ENCODE measurements at places on chromosomes 6 and 20.

GRCh38 chr6:79201983-79202382 lies 32.5 kb downstream of the HMGN3 start:
- no peak for DNase-seq

- DNase-seq = no peak
Measured at GRCh38 chr6:37814374-37814773, 5.2 kb upstream of the ZFAND3 start.

DNA sequence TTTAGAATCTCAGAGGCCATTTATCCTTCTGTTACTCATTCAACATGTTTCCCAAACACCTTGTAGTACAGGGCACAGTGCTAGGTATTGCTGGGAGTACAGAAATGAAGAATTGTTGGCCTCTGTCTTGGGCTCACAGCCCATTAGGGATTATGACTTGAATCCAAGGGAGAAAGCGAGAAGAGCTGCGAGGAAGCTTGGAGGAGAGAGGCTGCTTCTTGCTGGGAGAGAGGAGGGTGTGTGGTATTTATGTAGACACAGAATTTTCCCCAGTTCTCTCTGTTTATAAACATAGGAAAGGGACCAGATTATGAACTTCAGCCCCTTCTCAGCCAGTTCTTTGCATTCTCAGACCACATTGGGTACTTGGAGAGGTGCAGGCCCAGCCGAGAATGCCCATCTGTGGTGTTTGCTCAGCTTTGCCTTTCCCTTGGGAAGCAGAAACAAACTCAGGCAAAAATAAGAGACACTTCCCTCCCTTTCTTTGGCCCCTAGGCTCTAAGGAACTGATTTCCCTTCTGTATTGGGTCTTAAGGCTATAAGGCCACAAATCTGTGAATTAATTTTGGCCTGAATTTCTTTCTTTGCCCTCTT lies 17.9 kb downstream of the CHMP4B start:
- no peak for DNase-seq

- no peak for DNase-seq
Measured at GRCh38 chr20:20971810-20972209, 134.3 kb downstream of the LINC00237 start.

DNA sequence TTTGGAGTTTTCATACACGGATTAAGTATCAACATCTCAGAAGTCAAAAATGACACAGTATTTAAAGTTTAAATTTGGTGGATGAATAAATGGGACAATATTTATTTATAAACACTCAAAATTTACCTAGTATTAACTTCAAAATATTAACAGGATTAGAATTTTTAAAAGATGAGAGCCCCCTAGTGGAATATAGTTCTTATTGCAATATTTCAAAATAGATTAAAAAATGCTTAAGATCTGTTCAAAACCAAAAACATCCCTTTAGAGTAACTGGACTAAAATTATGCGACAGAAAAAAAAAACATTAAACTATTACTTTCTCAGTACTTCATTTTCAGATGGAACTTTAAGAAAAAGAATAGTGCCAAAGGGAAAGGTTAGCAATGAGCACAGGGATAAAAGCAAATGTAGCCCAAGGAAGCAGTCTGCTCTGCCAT lies 56.6 kb downstream of the SNX14 start:
- no peak for DNase-seq

DNA sequence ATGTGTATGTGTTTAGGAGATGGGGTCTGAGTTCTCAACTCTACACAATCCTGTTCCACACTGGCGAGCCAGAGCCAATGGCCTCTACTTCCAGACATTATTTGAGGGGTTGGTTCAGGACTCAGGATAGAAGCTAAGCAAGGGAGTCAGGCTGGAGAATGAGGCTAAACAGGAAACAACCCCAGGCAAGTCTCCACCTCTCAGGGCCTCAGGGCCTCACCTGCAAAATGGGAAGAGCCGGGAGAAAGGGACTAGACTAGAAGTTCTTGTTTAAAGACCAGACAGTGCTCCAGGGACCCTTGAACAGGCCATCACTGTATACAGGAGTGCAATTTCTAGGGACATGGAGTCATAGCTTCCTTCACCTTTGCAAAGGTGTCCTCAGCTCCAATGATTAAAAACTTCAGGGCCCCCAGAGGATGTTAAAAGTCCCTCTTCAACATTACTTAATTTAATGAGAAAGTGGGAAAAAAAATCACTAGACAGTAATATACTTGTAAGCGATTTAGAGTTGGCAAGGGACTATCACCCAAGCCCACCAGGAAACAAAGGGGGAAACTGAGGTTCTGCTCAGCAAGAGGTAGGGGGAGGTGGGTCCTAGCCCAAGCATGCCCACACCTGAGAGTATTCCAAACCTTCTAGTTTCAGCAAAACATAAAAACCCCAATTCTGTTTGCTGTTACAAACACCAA lies 41.7 kb downstream of the ZMYND8 start:
- no peak for DNase-seq

- no peak for DNase-seq
Measured at GRCh38 chr6:89581689-89582088, 56.9 kb downstream of the LYRM2 start.

DNA sequence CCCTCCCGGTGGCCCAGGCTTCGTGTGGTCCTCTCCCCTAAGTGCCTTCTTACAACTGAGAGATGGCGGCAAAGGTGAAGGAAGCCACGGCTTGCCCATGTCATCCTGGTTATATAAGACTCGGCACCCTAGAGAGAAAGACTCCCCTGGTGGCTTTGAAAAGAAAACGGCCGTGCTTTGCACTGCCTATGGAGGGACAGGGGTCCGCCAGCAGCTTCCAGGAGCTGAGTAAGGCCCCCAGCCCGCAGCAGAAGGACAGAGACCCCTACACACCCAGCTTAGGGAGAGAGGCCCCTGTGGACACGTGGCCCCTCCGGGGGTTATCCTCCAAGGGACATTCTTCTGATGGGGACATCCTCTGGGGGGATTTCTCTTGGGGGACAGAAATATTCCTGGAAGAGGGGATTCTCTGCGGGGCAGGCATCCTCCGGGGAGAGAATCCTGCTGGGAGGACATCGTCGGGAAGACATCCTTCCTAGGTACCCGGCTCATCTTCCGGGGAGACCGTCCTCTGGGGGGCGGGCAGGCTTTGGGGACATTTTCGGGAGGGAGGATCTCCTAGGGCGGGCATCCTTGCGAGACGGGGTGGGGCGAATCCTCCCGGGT lies 511 bp upstream of the OGFR start:
- DNase-seq = peak; percentile 47

DNA sequence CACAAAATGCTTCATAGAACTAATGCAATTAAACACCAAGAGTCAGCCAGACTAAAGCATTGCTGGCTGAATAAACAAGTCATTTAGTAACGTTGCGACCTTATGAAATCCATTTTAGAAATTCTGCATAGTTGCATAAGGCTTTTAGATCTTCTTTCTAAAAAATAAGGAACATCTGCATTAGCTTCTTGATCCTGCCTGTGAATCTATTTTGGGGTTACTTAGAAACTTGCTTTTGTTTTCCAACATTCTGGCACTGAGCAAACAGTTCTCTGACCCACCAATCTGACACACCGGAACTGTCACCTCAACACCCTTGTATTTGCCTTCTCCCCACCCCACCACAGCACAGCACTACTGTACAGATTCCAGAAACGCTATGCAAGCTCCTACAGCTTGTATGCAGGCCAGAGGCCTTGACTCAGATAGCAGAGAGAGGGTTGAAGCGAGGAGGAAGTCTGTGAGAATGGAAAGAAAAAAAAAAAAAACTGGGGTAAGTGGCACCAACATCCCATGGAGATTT lies 55.0 kb downstream of the KIF13A start:
- no peak for DNase-seq

- DNase-seq = no peak
Measured at GRCh38 chr6:99016355-99016754, 68.6 kb upstream of the FBXL4 start.

- no peak for DNase-seq
Measured at GRCh38 chr6:136550045-136550329, 235 bp downstream of the MAP7 start.

DNA sequence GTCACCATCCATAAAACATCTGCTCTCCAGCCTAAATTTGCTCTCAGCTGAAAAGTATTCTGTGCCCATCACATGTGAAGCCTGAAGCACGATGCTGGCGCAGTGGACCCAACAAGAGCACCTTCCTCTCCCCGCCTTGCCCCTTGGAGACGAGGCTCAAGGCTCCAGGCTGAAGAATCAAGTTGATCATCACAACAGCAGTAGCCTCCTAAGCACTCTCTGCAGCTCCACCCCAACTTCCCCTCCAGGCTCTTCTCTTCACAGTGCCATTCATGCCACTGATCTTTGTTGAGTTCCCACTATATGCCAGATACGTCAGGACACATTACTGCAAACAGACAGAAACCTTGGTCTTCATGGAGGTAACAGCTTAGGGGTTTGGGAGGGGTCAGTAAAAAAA lies 41.6 kb upstream of the ZNF217 start:
- DNase-seq = no peak

DNA sequence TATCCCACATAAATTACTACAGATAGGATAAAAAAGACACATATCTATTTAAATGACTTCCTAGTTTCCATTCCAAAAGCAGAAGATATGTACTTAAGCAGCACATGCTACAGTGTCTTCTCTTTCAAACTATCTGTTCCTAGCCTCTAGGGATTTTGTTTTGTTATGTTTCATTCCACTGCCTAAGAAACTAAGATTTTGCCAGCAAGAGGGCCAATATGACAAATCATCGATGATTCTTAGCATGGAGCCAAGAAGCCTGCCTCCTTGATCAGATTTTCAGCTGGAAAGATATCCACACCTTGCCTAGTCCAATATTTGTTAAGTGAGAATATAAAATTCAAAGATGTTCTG lies 7.0 kb downstream of the SNX5 start:
- DNase-seq = no peak

- no peak for DNase-seq
Measured at GRCh38 chr6:107871976-107872375, 47.9 kb upstream of the SCML4 start.

- DNase-seq = peak; percentile 68
Measured at GRCh38 chr6:63764318-63764916, 128.8 kb downstream of the PHF3 start.

DNA sequence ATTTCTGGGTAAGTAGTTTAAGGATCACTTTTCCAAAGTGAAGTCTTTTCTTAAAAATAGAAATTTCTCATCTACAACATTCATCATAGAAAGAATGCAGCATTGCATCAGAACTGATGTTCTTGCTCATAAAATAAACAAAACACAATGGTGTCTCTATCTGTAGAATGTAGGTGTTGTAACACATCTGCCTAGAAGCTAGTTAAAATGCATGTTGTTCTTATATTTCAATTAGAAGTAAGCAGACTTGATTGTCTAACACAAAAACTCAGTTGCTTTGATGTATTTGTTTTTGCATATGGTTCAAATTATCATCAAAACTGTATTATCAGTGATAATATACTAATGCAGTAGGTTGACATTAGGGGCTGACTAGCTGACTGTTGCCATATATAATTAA lies 654.7 kb upstream of the FLRT3 start:
- DNase-seq = no peak

GRCh38 chr6:1049900-1050299 lies 262.0 kb upstream of the FOXQ1 start:
- DNase-seq = no peak

DNA sequence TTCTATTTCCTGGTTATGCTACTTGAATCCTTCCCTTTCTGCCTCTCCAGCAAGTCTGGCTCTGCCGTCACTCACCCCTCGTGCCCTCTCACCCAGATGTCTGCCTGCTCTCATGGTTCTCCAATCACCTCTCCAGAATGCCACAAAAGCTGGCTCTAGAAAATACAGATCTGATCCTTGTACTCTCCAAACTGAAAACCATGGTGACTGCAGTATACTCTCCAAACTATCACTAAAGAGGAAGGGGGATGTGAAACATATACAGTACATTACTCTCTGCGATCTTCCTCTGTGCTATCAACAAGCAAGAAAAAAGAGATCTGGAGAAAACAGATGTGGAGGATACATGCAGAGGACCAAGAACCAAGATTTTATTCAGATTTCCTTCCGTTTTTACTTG lies 91.1 kb downstream of the ATXN1 start:
- no peak for DNase-seq

- no peak for DNase-seq
Measured at GRCh38 chr6:106247293-106247692, 78.3 kb downstream of the ATG5 start.

DNA sequence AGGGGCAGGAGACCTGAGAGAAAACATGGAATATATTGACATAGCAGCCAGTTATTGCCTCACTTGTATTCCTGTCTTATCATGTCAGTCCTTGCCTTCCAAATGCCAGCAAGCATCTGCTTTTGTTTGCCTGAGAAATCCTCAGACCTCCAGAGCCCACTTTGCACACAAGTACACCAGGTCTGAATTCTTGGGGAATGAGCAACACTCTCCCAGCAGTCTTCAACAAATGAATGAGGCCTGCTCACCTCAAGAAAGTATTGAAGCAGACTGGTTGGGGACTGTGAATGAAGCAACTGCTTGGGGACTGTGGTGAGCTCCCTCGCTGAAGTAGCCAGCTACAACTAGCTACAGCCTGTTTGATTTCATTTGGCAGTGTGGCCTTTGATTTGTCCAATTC lies 172.8 kb upstream of the SPTLC3 start:
- DNase-seq = no peak

GRCh38 chr6:170134471-170135440 lies 156.1 kb downstream of the DLL1 start:
- DNase-seq = no peak

- DNase-seq = no peak
Measured at GRCh38 chr6:8570256-8570920, 135.0 kb upstream of the SLC35B3 start.

DNA sequence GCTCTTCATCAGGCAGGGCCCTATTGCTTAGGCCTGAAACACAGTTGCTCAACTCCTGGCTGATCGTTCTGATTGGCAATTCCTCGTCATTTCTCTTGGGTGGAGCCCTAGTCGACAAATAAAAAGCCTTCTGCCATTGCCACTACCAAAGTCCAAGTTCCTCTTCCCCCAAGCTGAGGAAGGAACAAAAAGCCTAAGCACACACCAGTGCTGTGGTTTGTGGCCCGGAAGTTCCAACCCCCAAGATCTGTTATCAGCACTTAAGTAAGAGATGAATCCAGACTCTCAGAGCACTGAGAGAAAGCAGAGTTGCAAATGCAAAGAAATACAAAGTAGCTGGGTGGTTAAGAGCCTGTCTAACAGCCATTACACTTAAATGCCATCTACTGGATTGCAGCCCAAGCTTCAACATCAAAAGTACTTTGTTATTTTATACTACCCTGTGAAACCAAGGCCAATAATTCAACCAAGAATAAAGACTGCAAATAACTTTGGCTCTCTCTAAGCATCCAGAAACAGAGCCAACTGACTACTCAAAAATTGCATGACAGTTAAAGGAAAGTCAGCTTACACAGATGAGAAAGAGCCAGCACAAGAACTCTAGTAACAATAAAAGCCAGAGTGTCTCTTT lies 1024.0 kb downstream of the GRIK2 start:
- DNase-seq = no peak

GRCh38 chr20:63898882-63899558 lies 4.1 kb downstream of the DNAJC5 start:
- no peak for DNase-seq

Data from CD8-positive, alpha-beta T cell (primary cell).